ENCODE measurements at places on chromosomes 5 and 9.

DNA sequence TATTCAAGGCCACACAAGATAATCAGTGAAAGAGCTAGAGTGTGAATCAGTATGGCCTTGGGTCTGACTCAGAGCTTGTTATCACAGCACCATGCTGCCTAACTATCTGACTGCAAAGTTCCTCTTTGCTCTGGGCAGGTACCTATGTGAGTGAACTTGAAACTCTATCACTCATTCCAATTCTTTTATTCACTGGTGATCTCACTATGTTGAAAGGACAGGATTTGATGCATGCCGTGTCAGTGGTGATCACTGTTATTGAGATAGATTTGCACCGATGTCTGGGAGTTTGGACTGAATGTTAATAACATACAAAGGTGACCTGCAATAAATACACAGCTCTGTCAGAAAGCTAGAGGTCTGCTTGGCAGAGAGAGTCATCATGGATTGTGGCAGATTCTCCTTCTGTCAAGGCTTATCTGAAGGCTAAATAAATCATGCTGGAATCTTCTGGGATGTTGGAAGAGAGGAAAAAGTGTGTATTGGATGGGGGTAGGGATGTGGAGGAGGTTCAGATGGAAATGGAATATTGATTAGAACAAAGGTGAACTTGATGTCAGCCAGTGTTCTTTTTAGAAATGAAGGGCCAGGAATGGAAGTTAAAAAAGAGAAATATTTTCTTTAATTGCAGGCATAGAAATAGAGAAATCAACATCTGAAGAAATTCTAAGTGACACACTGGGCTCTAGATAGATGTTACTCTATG is 91.8 kb upstream of the TNC start:
- DNase-seq, result no peak

DNA sequence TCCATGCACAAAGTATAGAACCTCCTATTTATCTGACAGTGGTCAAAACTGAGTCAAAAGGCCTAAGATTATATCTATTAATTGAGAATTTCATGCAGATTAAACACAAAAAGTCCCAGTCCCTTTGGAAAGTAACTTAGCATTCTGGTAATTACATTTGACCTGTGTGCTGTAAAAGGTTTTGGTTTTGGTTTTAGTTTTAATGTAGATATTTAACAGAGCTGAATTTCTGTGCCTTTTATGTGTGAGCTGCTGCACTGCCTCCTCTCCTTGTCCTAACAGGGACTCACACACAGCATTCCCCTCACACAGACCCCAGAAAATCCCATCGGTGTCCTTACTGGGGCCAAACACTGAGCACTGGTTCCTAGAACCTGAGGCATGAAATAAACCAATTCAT is 31.0 kb upstream of the FSD1L start:
- no peak for DNase-seq

DNA sequence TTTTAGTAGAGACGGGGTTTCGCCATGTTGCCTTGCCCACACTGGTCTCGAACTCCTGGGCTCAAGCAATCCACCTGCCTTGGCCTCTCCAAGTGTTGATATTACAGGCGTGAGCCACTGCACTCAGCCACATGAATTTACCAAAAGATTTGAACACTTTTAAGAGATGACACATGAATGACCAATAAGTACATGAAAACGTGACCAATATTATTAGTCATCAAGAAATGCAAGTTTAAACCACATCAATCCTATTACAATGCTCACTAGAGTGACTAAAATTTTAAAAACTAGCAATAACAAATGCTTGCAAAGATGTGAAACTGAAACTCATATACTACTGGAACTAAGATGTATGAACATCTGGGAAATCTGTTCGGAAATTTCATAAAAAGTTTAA is 54.3 kb downstream of the NR6A1 start:
- DNase-seq, result no peak

GRCh38 chr5:176144508-176144907 is 93.7 kb upstream of the SIMC1 start:
- DNase-seq, result no peak

DNA sequence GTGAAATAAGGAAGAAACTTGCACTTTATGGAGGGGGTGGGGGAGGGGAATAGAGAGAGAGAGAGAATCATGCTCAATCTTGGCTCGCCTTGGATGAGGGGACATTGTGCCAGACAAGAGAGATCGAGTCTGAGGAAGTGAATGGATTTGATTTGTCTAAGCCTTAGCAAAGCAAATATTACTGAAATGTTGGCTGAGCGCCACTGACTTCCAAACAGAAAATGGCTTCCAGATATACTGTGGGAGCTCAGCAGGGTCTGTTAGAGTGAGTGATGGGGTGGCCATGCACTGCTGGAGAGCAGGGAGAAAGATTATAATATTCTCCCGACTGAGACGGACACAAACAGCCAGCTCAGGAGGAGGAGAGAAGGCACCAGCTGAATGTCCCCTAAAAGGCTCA is 34.5 kb downstream of the BRINP1 start:
- no peak for DNase-seq

- no peak for DNase-seq
These were observed 43.0 kb upstream of the PCAT7 start for GRCh38 chr9:94511955-94512265.

DNA sequence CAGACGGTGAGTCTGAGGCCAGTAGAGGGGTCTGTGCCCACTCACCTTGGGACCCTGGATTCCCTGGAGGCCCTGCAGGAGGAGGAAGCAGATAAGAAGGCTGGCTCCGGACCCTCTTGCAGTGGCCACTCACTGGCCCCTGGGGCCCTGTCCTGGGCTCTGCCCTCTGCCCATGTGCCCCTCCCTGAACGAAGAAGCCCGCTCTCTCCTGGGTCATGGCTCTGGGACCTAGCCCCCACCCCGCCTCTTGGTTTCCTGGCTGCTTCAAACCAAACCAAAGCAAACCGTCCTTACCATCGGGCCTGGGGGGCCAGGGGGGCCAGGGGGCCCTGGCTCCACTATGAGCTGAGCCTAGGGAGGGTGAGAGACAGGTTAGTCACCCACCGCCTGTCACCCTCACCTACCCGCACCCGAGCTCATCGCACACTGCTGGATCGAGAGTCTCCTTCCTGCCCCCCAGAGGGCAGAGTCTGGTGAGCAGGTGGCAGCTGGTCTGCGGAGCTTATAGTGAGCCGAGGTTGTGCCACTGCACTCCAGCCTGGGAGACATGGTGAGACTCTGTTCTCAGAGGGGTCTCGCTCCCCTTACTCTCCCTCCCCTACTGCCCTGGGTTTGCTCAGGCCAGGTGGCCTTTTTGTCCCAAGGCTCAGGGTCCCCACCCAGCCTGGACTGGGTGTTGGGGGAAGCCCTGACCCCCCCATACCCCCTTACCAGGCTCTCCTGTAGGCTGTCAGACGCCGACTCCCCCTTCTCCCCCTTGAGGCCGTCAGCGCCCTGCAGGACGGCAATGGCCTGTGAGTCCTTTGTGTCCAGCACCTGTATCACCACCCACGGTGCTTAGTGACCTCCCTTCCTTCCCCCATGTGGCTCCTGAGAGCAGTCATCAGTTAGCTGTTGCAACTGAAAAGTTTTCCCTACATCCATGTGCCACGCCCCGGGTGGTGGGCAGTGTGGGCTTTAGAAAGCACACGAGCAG is 15.2 kb upstream of the PHYKPL start:
- no peak for DNase-seq

DNA sequence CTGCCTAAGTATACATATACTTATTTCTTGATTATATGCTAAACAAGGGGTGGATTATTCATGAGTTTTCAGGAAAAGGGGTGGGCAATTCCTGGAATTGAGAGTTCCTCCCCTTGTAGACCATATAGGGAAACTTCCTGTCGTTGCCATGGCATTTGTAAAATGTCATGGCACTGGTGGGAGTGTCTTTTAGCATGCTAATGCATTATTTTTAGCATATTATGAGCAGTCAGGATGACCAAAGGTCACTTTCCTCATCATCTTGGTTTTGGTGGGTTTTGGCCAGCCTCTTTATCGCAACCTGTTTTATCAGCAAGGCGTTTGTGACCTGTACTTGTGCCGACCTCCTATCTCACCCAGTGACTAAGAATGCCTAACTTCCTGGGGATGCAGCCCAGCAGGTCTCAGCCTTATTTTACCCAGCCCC is 80.9 kb downstream of the ALDH7A1 start:
- no peak for DNase-seq

- no peak for DNase-seq
These were observed 55.0 kb downstream of the ARHGEF37 start for GRCh38 chr5:149636191-149636860.

DNA sequence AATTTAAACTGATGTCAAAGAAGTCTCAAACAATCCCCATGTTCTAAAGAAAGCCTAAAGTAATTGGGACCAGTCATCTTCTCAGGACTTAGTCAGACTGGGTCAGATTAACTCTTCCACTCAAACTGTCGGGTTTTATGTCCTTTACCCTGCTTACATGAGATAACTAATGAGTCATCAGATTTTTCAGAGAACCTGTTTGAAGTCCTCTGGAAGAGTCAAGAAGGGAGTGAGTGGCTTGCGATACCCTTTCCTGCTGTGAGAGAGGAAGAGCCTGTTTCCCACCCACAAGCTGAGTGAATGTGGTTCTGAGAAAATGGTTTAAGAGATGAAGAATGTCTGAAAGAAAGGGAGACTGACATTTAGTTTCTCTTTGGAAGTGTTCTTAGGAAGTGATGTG is 1866.7 kb upstream of the C9orf72 start:
- no peak for DNase-seq

DNA sequence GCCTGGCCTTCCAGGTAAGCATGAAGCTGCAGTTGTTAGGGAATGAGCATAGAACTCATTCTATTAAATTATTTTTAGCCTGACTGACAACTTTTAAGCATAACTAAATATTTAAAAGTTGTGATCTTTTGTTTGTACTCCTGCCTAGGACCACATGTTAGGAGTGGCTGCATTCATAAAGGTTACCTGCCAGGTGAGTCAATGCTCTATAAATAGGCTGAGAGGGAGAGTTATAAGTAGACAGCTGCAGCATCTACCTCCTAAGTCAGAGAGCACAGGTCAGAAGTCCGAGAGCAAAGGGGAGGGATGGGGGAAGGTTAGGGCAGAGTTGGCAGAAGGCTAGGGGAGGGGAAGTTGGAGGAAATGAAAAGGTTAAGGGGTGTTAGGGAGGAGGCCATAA is 292.4 kb upstream of the TLE4 start:
- DNase-seq, result no peak

DNA sequence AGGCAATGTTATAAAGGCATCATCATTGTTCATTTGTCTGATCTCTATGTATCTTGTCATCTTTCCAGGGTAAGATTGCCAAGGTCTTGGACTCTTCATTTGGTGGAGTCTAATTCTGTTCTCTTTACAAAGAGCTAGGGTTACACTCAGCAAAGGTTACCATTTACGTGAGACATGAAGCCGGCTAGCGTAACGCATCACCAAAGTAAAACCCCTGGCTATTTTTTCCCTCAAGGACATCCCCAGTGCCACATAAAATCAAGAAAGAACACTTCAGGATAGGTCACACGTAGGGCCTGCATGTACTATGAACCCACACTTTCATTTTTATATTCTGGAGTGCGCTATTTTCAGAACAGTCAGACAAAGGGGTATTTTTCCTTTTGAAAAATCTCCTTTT is 20.0 kb upstream of the MYOT start:
- no peak for DNase-seq

DNA sequence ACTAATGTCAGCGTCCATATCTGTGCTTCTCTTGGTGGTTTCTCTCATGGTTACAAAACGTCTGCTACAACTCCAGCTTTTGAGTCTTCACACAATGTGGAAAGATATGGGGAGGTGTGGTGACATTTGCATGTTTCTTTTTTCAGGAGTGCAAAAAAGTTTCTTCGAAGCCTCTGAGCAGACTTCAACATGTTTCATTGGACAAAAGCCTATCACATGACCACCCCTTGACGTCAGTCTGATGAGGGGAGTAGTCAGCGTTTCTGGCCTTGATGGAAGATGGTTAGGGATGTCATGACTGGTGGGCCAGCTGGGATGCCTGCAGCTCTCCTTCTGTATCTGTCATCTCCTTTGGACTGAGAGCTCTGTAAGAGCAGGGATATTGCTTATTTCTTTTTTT is 61.4 kb downstream of the PTPDC1 start:
- no peak for DNase-seq

GRCh38 chr5:77031891-77032290 is 1.7 kb downstream of the AGGF1 start:
- DNase-seq, result no peak

DNA sequence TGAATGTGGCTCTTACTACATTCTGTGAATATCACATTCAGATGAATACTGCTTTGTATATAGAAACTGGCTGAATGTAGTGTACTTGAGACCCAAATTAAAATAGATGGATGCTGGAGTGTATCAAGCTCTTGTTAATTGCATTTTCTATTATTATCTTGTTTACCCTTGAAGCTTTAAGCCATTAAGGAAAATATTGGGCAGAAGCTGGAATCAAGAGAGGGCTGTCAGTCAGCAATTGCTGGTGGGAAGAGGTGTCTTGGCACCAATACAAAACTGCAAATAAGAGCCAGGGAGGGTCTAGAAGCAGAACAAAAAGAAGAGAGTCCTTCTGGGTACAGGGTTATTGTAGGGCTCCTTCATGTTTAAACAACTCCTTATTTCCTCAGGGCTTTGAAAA is 38.8 kb downstream of the MUSK start:
- DNase-seq, result peak; percentile 7

GRCh38 chr5:138024117-138024516 is 8.8 kb downstream of the FAM13B start:
- DNase-seq, result no peak

GRCh38 chr5:116296335-116297072 is 211.7 kb downstream of the COMMD10 start:
- DNase-seq, result no peak

- DNase-seq, result no peak
These were observed 457.9 kb downstream of the NR2F1-AS1 start for GRCh38 chr5:93123127-93123526.

DNA sequence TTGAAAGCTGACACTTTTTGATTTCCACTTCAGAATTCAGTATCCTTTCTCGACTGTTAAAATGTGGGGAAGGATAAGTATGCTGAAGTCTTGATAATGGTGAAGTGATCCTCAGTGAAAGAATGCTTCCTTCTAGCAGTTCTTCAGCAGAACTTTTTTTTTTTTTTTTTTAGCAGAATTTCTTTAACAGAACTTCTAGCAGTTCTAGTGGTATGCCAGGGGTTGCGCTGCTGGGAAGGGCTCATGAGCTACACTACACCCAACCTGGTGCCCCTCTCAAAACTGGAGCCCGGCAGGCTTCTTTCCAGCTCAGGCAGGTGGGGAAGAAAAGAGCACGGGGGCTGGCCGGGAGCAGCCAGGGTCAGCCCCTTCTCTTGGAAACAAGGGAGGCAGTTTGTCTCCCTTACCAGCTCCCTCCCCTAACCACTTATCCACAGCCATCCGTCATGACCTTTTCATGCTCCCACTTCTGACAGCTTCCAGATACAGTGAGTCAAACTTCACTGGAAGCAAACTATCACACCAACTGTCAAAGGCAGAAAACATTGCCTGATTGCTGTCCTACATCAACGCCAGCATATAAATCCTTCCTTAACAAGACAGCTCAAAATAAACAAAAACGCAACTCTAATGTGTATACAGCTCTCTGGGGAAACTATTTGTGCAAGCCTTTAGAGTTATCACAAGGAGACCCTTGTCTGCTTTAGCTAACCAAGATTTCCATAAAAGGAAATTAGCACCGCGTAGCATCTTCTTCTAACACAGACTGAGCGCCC is 211.5 kb downstream of the GAPVD1 start:
- peak; percentile 9 for DNase-seq

Measured in pons (tissue), 1 donor.